BE2C (cell line): ENCODE measurements at places on chromosomes 13 and 19.

DNA sequence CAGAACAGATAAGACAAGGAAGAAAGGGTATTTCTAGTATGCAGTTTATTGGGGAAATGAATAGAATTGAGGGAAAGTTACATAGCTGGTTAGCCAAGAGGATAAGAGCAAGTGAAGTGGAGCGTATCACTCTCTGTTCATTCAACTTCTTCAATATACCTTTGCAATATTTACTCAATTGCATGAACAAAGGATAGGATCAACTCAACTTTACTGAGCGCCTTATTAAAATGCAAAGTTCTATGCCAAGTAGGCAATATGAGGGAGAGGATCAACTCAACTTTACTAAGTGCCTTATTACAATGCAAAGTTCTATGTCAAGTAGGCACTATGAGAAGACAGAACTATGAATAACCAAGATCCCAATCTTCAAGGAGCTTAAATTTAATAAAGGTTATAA, 43.9 kb downstream of the ZC3H13 start:
- no peak for DNase-seq

GRCh38 chr13:77429320-77430142, 102.6 kb upstream of the MYCBP2 start:
- no peak for DNase-seq

- DNase-seq, result no peak
These were observed 3.1 kb downstream of the SPC24 start for GRCh38 chr19:11152318-11153062.

GRCh38 chr13:25733696-25734435, 317.9 kb downstream of the SHISA2 start:
- DNase-seq, result no peak

GRCh38 chr13:81577601-81578195, 1236.8 kb upstream of the SPRY2 start:
- DNase-seq, result no peak

DNA sequence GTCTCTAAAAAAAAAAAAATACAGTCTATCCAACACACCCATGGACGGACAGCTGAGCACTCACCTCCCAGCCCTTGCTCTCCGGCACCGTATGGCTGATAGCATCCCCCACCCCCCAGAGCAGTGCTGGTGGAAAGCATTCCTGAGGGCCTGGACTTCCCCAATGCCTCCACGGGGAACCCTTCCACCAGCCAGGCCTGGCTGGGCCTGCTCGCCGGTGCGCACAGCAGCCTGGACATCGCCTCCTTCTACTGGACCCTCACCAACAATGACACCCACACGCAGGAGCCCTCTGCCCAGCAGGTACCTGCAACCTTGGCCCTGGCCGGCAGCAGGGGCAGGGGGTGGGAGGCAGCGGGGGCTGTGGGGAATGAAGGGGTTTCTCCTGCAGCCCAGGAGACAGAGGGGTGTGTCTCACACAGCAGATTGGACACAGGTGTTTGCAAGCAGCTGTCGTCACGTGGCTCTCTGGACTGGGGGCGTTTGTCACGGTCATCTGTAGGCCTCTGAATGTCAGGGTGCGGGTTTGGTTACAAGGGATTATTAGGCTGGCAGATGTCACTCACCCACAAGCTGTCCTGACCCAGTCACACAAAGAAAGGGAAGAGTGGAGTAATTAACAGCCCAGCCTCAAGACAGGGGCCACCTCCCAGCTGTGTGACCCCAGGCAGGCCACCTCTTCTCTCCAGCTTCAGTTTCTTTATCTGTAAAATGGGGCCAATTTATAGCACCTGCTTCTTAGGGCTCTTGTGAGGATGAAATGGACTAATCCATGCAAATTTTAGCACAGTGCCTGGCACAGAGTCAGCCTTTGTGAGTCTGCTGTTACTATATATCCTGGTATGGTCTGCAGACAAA, 19.3 kb downstream of the PLD3 start:
- no peak for DNase-seq

DNA sequence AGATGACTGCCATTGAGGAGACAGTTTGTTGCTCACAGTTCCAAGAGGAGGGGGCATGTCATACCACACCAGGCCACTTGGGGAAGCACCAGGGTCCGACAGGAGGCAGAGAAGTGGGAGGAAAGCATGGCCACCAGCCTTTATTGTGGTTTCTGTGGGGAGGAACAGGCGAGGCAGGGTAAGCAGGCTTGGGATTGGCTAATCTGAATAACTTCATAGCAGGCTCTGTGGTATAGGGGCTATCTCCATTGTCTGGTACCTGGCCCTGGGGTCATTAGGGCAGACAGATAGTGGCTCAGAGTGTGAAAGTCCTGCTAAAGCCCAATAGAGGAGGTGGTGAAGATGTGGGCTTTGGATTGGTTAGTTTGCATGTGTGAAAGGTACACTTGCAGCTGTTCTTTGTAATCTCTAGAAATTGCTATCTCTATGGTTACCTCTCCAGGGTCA, 35.5 kb downstream of the CBY2 start:
- peak; percentile 36 for DNase-seq

DNA sequence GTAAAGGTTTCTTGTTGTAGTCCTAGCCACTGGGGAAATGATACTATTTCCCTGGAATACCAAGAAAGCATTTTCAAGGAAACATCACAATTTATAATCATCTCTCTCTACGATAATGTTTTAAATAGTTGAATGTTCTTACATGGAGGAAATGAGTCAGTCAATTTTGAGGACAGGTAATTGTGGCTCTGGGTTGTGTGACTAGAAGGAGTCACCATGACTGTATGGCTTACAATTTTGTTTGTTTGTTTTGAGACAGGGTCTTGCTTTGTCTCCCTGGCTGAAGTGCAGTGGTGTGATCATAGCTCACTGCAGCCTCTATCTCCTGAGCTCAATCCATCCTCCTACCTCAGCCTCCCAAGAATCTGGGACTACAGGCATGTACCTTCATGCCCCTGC, 47.4 kb downstream of the COG3 start:
- no peak for DNase-seq

GRCh38 chr19:48121909-48122371, 11.3 kb upstream of the PLA2G4C start:
- peak; percentile 66 for DNase-seq

- DNase-seq, result no peak
These were observed at the start of gene GJB2 for GRCh38 chr13:20192836-20193161. Gene GJB2, minus strand, starts transcription at chr13:20192938. Its CDS starts 3,357 bp downstream, at chr13:20189581.

- no peak for DNase-seq
These were observed 11.1 kb downstream of the LMO7 start for GRCh38 chr13:75647126-75647784.

- peak; percentile 86 for DNase-seq
These were observed 7.4 kb downstream of the RABAC1 start for GRCh38 chr19:41951686-41952172.

GRCh38 chr13:112207129-112207528, 140.2 kb downstream of the SOX1 start:
- no peak for DNase-seq
